ENCODE measurements at places on chromosomes 6 and 20. TPM values are rescaled to one million over a fixed set of nuclear protein-coding genes. Genes with fewer than 3 reads are reported as not detected.

LTB gene
- total RNA-seq, result not detected

SASH1 gene
- 38.6 TPM for total RNA-seq

CLIC5 gene
- total RNA-seq, result not detected

DPPA5 gene
- not detected for total RNA-seq

AIF1 gene
- not detected for total RNA-seq

SLC44A4 gene
- total RNA-seq, result not detected

SLPI gene
- total RNA-seq, result 0.17 TPM

CST5 gene
- total RNA-seq, result not detected

SPATS1 gene
- total RNA-seq, result under 0.01 TPM

DEFB124 gene
- not detected for total RNA-seq

OR2H2 gene
- total RNA-seq, result not detected

HAO1 gene
- total RNA-seq, result not detected

GJA1 gene
- 209 TPM for total RNA-seq

PNPLA1 gene
- not detected for total RNA-seq

TTLL9 gene
- total RNA-seq, result not detected

KCNK16 gene
- not detected for total RNA-seq

SAMD5 gene
- 4.0 TPM for total RNA-seq

TCP11 gene
- total RNA-seq, result 0.51 TPM

SLC35D3 gene
- total RNA-seq, result not detected

CDK5RAP1 gene
- total RNA-seq, result 23.8 TPM

FOXQ1 gene
- total RNA-seq, result 2.0 TPM

Data from fibroblast of lung (primary cell).